ENCODE measurements at places on chromosomes 1 and 21. TPM values are rescaled to one million over a fixed set of nuclear protein-coding genes. Genes with fewer than 3 reads are reported as not detected.
A peak's percentile ranks its signal among the peaks of the same experiment; 100 is the strongest.

ACKR1 gene
- not detected for total RNA-seq

DNA sequence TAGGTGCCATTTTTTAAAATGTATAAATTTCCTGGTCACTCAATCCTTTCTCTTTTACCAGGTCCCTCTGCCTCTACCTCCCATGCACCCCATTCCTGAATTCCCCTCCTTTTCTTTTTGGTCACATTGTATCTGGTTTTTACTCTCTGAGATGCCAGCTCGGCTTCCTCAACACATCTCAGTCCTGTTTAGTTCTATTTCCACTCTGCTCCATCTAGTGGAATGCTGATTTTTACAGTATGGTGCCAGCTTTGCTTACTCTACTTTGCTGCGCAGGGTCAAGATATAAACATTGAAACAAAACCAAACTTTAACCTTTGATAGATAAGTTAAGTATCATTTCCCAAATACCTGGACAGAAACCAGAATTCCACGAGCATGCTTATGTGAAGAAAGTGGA lies 96.0 kb downstream of the ESRRG start:
- H3K36me3 ChIP-seq, result no peaks in the 10 kb centered on the region
- H3K27ac ChIP-seq, result no peak overlapping the region
- no peak overlapping the region for H3K4me3 ChIP-seq

GRCh38 chr21:34536820-34537219 lies 24.8 kb upstream of the KCNE1 start:
- H3K4me3 ChIP-seq, result no peak overlapping the region
- no peak for DNase-seq
- H3K4me1 ChIP-seq, result no peaks in the 10 kb centered on the region
- H3K27ac ChIP-seq, result no peak overlapping the region
- no peaks in the 10 kb centered on the region for H3K27me3 ChIP-seq

C4BPA gene
- 0.32 TPM for total RNA-seq

GRCh38 chr21:26810676-26811415 lies 34.4 kb downstream of the ADAMTS1 start:
- no peaks in the 10 kb centered on the region for H3K4me1 ChIP-seq
- H3K27me3 ChIP-seq, result no peaks in the 10 kb centered on the region
- no peak overlapping the region for H3K4me3 ChIP-seq
- H3K36me3 ChIP-seq, result no peaks in the 10 kb centered on the region
- no peak for DNase-seq

- no peak overlapping the region for H3K4me3 ChIP-seq
- no peaks in the 10 kb centered on the region for H3K4me1 ChIP-seq
- H3K27ac ChIP-seq, result no peak overlapping the region
- no peak for DNase-seq
These were observed 67.9 kb upstream of the GALNT2 start for GRCh38 chr1:229999004-229999670.

DNA sequence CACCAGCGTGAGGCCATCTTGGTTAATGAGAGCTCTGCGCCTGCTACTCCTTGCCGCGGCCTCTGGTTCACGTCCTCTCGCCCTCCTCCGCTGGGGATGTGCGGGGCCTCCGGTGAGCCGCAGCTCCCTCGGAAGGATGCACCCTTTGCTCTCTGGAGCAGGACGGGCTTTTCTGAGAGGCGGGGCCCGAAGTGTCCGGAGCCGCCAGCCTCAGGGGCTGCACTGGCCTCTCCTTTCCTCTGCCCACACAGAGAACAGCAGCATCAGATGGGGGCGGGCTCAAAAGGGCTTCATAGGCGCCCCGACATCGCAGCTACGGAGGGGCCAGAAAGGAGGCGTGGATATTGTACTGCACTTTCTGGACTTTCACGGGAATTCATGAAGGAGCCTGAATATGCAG lies 284.7 kb downstream of the CAMTA1 start:
- H3K27ac ChIP-seq, result no peak overlapping the region
- no peaks in the 10 kb centered on the region for H3K4me1 ChIP-seq
- DNase-seq, result no peak

- H3K36me3 ChIP-seq, result no peaks in the 10 kb centered on the region
- no peak for DNase-seq
- H3K27me3 ChIP-seq, result no peaks in the 10 kb centered on the region
- H3K4me3 ChIP-seq, result no peak overlapping the region
These were observed 38.3 kb downstream of the USP25 start for GRCh38 chr21:15768045-15768601.

DNA sequence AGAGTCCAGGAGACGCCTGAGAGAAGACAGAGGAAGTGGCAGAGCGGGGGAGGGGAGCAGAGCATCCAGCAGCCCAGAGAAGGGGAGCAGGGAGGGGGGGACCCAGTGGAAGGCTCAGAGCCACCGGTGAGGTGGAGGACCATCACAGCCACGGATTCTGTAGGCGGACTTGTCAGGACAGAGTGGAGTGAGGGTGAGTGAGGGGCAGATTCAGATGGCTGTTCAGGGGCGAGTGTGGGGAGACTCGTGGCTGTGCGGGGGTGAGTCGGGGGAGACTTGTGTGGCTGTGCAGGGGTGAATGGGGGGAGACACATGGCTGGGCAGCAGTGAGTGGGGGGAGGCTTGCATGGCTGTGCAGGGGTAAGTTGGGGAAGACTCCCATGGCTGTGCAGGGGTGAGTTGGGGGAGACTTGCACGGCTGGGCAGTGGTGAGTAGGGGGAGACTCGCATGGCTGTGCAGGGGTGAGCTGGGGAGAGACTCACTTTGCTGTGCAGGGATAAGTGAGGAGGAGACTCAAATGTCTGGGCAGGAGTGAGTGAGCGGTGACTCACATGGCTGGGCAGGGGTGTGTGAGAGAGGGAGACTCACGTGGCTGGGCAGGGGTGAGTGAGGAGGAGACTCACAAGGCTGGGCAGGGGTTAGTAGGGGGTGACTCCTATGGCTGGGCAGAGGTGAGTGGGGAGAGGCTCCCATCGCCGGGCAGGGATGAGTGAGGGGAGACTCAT lies 56.8 kb upstream of the ABCG1 start:
- H3K4me3 ChIP-seq, result no peak overlapping the region
- no peaks in the 10 kb centered on the region for H3K36me3 ChIP-seq
- no peak overlapping the region for H3K27ac ChIP-seq
- H3K4me1 ChIP-seq, result peaks cover 16% of the 10 kb centered on the region

DNA sequence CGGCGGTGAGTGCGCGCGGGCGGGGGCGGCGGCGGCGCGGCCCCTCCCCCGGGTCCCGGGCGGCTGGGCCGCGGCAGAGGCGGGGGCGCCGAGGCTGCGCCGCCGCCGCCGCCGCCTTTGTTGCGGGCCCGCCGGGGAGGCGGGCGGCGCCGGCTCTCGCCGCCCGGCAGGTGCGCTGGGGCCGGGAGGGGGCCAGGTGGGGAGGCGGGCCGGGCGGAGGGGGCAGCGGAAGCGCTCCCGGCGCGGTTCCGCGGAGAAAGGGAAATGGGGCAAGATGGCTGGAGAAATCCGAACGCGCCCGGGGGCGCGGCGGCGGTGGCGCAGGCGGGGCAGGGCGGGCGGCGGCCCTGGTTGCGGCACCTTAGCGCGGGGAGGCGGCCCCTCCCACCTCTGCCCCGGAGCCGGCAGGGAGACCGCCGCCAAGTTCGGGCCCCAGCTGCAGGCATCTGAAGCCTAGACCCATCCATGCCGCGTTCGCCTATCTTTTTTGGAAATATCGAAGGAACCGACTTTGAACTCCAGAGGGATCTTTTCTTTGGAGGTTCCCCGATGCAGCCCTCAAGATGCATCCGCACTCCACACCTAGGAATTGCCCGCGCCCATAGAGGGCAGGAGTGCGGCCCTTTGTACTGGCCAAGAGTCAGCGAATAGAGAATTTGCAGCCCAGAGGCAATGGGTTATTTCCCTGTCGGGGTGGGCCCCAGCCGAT lies 479 bp downstream of the POGK start:
- peaks cover 29% of the 10 kb centered on the region for H3K36me3 ChIP-seq
- peak overlapping the region; percentile 81 for H3K4me3 ChIP-seq
- DNase-seq, result no peak
- H3K27ac ChIP-seq, result peak overlapping the region; percentile 88
- H3K27me3 ChIP-seq, result no peaks in the 10 kb centered on the region
- peaks cover 37% of the 10 kb centered on the region for H3K4me1 ChIP-seq

DNA sequence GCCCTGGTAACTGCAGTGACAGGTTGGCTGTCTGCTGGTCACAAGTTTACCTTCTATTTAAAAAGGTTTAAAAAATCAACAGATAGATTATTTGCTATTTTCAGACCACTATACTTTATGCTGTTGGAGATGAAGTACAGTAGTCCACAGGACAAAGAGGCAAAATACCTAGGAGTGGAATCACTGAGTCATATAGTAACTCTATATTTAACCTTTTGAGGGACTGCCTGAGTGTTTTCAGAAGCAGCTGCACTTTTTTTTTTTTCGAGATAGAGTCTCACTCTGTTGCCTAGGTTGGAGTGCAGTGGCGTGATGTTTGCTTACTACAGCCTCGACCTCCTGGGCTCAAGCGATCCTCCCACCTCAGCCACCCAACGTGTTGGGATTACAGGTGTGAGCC lies 11.7 kb downstream of the CNIH4 start:
- H3K36me3 ChIP-seq, result peaks cover 23% of the 10 kb centered on the region
- no peak overlapping the region for H3K4me3 ChIP-seq
- no peak overlapping the region for H3K27ac ChIP-seq
- DNase-seq, result no peak
- H3K27me3 ChIP-seq, result no peaks in the 10 kb centered on the region
- no peaks in the 10 kb centered on the region for H3K4me1 ChIP-seq

DNA sequence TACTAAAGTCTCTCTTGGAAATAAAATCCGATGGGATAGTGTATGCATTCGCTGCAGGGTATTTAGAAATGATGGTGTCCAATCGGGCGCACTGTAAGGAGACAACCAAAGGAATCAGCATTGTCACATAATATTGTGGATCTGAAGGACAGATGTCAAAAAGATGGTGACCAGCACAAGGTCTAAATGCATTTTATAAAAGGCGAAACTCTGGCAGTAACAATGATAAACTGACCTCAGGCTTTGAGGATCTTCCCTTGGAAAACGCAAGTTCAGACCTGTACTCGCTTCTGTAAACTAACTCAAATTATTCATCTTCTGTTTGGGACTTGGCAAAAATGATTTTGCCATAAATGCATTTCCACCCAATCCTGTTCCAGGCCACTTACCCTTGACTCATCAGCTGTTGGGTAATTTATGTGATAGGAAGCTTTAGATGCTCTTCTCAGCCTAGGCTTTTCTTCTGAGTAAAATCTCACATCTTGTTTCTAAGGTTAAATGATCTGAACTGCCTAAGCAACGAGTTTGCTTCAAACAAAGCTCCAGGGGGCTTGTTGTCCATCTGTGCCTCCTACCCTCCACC lies 33.8 kb downstream of the STPG1 start:
- H3K36me3 ChIP-seq, result no peaks in the 10 kb centered on the region
- H3K4me1 ChIP-seq, result peaks cover 6% of the 10 kb centered on the region
- no peak overlapping the region for H3K27ac ChIP-seq
